Cerebellar nuclear complex (tissue), 1 donor: ENCODE measurements at places on chromosomes 2 and 18.
A peak's percentile ranks its signal among the peaks of the same experiment; 100 is the strongest.

- no peak for DNase-seq
Observed at GRCh38 chr2:112542984-112543661, 858 bp downstream of the POLR1B start.

DNA sequence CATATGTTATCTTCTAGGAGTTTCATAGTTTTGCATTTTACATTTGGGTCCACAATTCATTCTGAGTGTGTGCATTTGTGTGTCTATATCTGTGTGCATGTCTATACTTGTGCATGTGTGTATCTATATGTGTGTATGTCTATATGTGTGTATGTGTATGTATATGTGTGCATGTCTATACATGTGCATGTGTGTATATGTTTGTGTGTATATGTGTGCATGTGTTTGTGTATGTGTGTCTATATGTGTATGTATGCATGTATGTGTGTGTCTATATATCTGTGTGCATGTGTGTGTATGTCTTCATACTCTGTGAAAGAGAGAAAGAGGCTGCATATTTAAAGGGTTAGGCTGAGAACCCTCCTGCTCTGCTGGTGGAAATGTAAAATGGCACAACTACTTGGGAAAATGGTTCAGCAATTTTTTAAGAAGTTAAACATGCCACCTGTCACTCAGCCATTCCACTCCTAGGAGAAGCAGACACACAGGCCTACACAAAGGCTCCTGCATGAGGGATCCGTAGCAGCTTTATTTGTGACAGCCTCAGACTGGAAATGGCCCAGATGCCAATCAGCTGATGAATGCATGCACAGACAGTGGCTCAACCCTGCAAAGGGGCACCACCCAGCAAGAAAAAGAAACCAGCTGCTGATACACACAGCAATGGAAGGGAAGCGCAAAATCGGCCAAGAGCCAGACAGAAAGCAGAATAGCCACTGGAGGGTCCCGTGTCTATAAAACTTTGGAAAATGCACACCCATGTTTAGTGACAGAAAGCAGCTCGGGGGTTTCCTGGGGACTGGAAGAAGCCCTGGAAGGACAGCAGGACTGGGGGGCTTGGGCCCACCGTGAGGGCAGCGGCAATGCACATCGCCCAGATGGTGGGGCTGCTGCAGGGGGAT, 146.8 kb downstream of the SEPTIN10 start:
- DNase-seq: no peak

GRCh38 chr2:239891698-239892097, 133.4 kb downstream of the NDUFA10 start:
- DNase-seq: no peak

- DNase-seq: no peak
Observed at GRCh38 chr18:65748321-65748720, 2.5 kb upstream of the CDH7 start.

DNA sequence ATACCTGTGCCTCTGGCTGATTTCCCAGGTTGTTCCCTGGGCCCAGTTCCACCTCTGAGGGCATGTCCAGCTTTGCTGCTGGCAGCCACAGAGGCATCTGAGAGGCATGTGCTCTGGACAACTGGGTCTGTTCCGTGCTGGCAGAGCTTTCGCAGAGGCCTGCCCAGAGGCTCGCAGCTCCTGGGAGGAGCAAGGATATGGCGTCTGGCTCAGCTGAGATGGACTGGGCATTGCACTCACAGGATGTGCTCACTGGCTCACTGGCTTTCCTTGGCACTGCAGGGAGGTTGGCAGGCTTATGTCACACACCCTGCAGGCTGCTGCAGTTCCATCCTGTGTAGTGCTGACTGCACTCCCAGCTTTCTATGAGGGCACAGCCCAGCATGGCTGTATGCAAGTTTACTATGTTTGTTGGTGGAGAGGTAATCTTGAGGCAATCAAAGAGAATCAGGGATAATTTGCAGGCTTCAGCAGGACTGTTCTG, 172.3 kb downstream of the PRKCE start:
- DNase-seq: peak; percentile 93

DNA sequence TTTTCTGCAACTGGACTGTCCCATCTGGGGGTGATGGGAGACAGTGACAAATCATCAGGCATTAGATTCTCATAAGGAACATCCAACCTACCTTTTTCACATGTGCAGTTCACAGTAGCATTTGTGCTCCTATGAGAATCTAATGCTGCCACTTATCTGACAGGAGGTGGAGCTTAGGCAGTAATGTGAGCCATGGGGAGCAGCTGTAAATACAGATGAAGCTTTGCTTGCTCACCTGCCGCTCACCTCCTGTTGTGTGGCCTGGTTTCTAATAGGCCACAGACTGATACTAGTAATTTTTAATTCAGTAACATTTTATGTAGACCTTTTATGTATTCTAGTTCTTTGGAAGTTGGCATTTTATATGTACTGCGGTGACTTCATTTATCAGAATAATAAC, 180.1 kb upstream of the SPOPL start:
- DNase-seq: no peak

GRCh38 chr2:60641811-60642788, 88.6 kb upstream of the BCL11A start:
- no peak for DNase-seq

GRCh38 chr2:113872201-113872600, 17.7 kb upstream of the ACTR3 start:
- no peak for DNase-seq

- no peak for DNase-seq
Observed at GRCh38 chr2:44207102-44207501, 38.4 kb downstream of the PPM1B start.

GRCh38 chr2:182951948-182952663, 85.7 kb upstream of the FRZB start:
- no peak for DNase-seq
